Stimulated activated CD4-positive, alpha-beta T cell treated with anti-CD3 and anti-CD28 coated beads, TNF-alpha, amount 100 ng/mL, for 48 hours (primary cell): ENCODE measurements at places on chromosomes 1 and 21.

- DNase-seq, result no peak
These were observed 2.3 kb upstream of the GIPC2 start for GRCh38 chr1:78043436-78043835.

DNA sequence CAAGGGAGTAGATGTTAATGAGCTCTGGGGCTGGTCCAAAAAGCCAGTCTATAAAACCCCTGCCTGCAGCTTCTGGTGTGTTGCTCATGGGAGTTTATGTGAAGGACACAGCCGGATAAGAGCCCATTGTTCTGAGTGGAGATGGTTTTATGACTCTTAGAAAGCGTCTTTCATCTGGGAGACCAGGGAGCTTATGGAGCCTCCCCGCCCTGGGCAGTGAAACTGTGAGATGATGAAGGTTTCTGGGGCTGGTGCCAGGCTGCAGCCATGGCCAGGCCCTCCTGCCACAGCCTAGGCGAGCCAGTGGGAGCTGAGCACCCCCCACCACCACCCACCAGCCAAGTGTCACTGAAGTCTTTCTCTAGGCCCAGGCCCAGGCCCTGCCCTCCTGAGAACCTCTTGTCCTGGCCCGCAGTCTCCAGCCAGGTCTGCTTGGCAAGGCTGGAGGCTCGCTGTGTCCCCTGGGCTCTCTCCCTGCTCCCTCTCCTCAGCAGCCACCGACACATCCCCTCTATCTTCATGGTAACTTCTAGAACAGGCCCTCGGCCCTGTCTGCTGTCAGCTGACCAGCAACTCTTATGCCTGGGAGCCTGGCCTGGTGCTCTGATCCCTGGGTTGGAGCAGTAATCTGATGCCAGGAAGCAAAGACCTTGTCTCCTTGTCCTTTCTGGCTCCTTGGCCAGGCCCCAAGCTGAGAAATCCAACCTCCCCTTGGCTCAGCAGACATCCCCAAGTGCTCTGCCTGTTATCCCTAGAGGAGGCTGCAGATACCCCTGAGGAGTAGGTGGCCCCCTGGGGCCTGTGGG, 7.6 kb upstream of the ARHGEF10L start:
- no peak for DNase-seq

DNA sequence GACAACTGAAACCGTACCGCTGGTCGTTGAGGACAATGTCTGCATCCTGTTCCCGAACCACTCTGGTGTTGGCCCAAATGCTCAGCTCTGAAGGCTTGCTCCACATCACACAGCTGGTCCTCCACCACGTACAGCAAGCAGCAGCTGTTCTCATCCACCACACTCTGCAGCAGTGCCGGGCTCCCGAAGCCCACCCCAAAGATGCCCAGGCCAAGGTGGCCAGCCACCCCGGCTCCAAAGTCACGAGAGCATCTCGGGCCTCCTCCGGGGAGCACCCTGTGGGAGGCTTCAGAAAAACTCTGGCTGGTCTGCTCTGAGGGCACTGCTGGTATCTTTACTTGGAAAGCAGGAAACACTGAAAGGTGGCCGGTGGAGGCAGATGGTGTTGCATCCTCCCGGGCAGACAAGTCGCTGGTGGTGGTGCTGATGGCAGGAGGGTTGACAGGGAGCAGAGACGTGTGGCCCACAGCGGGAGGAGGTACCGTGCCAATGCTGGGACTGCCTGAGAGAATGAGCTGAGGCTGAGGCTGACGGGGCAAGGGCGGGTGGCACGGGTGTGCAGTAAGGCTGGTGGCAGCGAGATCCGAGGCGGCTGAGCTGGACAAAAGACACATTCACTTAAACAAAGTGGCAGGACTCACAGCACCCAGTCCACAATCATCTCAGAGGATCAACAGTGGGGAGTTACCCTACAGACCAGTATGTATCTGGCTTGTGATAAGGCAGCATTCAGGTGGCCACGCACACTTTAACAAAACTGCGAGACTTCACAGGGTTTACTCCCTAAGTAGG, 6.5 kb upstream of the CCDC27 start:
- DNase-seq, result no peak

- no peak for DNase-seq
These were observed 27.7 kb downstream of the CXADR start for GRCh38 chr21:17540530-17540929.

GRCh38 chr1:162021124-162021523, 2.5 kb downstream of the OLFML2B start:
- DNase-seq, result no peak

DNA sequence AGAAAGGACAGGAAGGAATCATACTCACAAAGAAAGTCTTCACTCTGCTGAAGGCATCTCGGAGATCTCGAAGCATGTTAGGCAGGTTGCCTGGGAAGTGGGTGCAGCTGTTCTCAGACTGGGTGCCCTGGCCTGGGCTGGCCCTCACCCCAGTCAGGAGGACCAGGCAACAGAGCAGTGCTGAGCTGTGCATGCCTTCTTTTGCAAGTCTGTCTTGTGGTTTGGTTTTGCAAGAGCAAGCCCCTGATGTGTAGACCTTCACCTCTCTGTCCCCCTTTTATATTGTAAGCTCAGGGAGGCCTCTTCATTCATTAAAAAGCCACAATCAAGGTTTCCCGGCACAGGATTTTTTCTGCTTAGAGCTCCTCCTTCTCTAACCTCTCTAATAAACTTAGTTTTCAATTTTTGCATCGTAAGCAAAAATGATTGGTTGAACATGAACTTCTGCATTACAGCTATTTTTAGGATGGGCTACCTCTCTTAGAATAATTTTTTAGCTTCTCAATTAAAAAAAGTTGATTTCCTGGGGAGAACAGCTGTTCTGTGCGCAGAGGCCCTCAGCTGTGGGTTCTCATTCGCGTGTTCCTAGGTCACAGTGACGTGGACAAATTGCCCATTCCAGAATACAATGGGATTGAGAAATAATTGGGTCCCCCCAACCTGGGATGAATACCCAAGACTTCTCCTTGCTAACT, at the start of gene IL10:
TSS of gene IL10 (minus strand) at position 252 of the 695 bp plus-strand sequence. CDS start at position 193, 59 bp downstream.
- DNase-seq, result no peak

DNA sequence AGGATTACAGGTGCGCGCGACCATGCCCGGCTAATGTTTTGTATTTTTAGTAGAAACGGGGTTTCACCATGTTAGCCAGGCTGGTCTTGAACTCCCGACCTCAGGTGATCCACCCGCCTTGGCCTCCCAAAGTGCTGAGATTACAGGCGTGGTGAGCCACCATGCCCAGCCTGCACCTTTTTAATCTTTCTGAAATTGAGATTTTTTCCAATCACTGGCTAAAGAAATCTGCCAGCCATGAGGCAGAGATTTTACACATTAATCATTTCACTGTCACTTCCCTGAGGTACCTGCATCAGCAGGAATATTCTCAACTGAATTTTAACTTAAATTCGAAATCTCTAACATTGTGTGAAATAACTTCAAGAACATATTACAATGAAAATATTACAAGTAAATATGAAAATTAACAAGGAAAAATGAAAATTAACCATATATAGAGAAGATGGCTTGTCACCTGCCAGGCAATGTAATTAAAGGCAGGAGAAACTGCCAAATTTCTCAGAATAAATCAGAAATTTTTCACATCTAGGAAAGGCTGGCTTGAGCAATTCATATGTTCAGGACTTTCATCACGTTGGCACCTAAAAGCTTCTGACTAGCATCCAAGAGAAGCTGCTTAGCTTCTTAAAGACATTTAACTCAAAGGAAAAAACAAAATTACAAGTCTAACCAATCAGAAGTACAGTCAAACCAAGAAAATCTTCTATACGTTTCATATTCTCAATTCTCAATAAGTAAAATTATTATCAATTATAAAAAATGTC, 5.9 kb downstream of the ANKRD13C start:
- DNase-seq, result no peak
